ENCODE measurements at places on chromosomes 2 and 18.

- DNase-seq = no peak
Observed at GRCh38 chr2:120227111-120227991, 4.2 kb upstream of the TMEM185B start.

GRCh38 chr2:8312861-8313830 lies 368.7 kb upstream of the ID2 start:
- DNase-seq = no peak

DNA sequence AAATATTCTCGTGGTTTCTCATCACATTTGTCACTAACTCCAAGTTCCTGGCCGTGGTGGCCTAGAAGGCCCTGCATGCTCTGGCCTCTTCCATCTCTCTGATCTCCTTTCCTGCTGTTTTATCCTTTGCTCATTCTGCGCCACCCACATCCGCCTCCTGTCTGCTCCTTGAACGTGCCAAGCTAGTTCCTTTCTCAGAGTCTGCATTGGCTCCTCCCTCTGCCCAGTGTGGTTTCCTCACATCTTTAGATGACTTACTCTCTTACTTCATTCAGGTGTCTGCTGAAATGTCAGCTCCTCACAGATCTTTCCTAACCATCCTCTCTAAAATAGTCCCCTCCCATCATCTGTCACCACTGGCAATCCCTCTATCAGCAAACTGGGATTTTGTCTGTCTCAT lies 158.6 kb upstream of the RBMS1 start:
- DNase-seq = no peak

DNA sequence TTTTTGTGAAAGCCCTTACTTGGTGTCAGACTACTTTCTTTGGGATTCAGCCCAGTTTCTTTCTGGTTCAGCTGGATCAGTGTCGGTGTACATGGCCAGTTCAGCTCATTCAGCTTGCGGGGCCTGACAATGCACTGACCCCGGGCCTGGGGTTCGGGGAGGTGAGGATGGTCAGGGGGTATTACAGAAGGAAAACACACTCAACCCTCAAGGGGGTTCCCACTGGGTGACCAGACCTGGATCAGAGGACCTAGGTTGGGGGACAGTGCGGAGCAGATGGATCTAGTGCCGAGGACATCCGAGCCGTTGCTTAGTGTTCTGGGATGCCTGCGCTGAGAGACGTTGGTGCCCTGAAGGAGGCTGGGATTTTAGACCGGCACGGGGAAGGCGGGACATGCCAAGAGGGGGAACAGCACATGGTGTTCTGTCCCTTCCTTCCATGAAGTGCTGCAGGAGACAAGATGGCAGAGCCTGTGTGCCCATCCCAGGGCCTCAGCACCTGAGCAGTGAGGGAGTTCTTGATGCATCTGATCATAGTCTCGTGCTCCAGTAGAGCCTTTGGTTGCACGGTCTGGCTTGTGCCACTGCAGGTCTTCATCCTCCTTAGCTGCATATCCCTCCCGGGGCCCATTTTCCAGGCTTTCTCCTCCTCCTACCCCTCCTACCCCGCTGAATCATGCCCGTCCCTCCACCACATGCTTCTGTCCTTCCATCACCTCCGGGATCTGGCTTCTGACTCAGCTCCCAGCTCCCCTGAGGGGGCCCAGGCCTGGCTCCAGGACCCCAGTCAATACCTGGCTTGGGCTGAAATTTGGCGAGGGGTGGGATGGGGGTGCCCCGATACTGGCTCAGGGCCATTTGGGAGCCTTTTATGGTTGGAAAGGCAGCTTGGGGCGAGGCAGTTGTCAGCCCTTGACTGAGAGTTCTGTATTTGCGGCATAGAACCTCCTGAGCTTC lies 18.0 kb downstream of the SPEG start:
- DNase-seq = no peak

DNA sequence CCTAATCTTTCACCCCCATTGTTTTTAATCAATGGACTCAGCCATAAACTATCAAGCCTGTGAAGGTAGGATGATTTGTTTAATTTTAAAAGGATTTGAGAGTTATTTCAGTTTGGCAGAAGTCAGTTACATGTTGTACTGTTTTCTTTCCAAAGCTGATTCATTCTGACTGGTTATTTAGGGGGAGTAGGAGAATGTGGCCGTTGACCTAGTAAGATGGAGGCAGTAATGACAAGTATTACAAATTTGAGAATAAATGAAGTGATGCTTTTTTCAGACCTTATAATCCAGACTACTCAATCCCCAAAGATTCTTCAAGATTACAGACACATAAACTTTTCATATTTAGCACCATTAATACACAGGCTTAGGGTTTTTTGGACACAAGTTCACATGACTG lies 4.3 kb downstream of the EPHA4 start:
- DNase-seq = no peak

DNA sequence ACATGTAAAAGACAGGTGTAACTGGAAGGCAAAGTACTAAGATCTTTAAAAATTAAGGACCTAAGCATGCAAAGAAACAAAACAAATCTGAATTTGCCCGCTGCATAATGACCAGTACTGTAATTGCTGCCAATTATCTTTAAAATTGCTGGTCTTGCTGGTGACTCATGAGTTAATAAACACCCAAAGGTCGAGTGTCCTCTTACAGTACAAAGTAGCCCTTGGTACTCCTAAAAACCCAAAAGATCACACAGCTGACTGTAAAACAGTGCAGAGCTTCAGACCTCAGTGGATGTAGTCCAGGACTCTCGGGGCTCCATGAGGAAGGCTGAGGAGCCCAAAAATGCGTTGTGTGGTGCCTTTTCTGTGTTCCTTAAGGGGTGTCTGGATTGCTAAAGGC lies 308.7 kb downstream of the CNTNAP5 start:
- DNase-seq = no peak

- no peak for DNase-seq
Observed at GRCh38 chr18:24514439-24514838, 54.0 kb downstream of the HRH4 start.

DNA sequence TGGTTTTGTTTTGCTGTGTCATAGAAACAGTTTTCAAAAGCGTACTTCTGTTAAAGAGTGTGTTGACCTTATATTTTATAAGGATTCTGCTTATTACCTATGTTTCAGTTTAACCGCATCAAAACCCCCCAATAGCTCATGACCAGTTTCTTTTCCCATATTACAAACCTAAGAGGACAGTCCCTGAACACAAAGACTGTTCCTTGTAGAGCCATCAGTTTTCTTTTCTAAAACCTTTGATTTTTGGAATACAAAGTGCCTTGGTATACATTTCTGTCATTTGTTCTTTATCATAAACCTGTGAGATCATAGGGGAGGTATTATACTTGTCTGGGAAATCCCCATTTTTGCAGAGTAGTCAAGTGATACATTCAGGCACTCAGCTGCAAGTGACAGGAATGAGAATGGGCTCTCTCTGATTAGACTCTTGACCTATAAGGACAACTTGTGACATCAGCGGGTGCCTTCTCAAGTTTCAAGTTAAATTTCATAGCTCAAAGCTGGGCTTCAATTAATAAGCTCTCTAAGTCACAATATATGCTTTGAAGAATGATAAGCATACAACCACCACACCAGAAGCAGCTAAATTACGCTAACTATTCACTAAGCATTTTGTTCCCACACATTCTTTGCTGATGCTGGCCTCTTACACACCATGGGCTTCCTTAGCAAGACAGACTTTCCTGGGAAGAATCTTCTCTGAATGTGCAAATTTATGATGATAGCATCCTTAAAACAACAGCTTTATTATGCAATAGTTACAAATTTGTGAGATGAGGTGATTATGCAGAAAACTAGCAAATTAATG lies 97.5 kb upstream of the CD302 start:
- DNase-seq = no peak

DNA sequence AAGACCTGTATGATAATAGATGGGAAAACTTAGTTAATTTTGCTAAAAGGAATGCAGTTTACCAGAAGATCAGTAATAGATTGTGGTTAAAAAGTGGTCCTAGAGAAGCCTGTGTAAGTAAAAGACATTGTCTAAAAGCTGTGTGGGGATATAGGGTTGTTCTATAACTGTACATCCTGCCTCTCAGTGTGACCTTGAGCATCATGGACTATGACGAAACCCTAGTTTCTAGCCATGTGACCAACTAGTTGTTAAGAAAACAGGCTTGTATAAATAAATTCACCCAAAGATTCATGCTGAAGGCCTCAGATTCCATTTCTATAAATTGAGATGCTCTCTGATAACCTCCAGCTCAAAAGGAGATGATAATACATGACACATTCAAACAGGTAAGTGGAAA lies 160.7 kb downstream of the IKZF2 start:
- DNase-seq = no peak

DNA sequence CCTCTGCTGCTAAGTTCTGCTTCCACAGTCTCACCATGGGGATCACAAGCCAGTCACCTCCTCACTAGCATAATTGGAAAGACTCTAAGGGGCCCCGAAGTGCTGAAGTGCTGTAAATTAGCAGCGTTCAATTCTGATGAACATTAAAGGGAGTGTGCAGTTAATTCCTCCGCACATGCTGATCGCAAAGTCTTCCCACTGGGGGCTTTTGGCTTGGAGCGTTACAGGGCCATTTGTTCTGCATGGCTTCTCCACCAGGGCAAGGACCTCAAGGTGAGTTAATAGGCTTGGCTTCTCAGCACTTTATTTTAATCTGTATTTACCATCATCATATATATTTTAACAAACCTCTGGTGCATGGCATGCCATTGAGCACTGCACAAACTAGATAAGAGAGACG lies 216.3 kb upstream of the PARD3B start:
- no peak for DNase-seq

- no peak for DNase-seq
Observed at GRCh38 chr2:2146969-2147900, 183.8 kb downstream of the MYT1L start.

- DNase-seq = no peak
Observed at GRCh38 chr2:30956995-30957394, 149.7 kb upstream of the CAPN13 start.

- no peak for DNase-seq
Observed at GRCh38 chr2:39486071-39486470, 49.0 kb upstream of the MAP4K3 start.

DNA sequence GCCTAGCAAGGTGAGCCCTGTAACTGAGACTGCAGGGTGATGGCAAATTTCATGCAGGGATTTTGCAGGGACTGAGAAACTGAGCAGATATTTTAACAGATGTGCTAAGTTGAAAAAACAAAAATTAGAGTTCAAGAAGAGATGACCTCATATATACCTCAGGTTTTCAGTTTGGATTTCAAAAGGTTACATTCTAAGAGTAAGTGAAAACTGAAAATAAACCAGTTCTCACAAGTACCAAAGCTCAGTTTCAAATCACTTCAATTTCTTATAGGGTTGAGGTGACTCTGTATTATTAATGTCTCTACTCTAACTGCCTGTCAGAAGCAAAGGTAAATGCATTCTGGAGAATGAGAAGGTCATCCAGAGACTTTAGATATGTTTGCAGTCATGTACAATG lies 237.4 kb upstream of the VRK2 start:
- no peak for DNase-seq

GRCh38 chr2:176484838-176485237 lies 215.6 kb downstream of the MTX2 start:
- no peak for DNase-seq

GRCh38 chr2:28134857-28135256 lies 244.3 kb downstream of the BABAM2 start:
- DNase-seq = no peak

DNA sequence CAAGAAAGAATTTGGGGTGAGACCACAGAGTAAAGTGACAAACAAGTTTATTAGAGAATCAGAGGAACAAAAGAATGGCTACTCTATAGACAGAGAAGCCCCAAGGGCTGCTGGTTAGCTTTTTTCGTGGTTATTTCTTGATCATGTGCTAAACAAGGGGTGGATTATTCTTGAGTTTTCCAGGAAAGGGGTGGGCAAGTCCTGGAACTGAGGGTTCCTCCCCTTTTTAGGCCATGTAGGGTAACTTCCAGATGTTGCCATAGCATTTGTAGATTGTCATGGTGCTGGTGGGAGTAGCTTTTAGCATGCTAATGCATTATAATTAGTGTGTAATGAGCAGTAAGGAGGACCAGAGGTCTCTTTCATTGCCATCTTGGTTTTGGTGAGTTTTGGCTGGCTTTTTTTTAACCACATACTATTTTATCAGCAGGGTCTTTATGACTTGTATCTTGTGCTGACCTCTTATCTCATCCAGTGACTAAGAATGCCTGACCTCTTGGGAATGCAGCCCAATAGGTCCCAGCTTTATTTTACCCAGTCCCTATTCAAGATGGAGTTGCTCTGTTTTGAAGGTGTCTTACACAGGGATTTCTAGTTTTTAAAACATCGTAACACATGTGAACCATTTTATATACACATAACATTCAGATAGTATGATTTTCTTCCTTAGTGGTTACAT lies 77.8 kb downstream of the MYO1B start:
- DNase-seq = no peak

GRCh38 chr2:43349904-43350303 lies 123.5 kb upstream of the ZFP36L2 start:
- DNase-seq = no peak

DNA sequence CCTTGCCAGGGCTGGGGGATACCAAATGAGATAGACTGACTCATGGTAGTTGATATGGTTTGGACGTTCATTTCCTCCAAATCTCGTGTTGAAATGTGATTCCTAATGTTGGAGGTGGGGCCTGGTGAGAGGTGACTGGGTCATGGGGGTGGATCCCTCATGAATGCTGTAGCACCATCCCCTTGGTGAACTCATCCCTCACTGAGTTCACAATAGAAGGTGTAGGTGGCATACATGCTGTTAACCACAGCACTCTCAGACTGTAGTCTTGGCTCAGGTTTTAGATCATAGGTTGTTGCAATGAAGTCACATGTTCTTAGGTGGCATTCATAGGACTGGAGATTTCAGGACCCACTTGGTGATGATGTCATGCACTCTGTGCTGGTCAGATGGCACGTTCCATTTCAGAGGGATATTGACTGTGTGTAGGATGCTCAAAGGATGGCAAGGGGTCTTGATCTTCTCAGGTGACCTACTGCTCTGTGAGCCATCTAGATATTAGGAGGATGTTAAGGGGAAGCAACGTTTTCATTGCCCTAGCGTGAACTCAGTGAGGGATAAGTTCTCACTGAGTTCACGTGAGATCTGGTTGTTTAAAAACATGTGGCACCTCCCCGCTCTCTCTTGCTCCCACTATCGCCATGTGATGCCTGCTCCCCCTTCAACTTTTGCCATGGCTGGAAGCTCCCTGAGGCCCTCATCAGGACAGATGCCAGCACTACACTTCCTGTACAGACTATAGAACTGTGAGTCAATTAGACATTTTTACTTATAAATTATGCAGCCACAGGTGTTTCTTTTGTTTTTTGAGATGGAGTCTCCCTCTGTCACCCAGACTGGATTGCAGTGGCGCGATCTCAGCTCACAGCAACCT lies 73.8 kb upstream of the ACAA2 start:
- DNase-seq = no peak

- no peak for DNase-seq
Observed at GRCh38 chr2:190653931-190654330, 5.0 kb downstream of the NAB1 start.

DNA sequence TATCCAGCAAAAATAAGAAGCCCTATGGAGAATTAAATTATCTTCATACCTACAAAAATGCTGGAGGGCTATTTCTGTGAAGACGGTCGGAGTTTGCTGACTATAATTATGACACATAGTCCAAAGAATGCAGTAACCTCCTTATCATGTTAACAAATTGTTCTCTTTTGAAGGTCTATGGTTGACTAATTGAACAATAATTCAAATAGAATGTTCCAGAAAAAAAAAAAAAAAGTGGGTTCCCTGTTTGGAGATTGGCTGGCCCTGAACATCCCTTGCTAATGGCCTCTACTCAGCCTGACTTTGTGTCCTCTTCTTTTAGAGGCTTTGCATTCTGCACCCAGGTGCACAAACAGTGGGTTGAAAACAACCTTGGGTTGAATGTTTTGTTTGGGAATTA lies 82.8 kb upstream of the CCBE1 start:
- no peak for DNase-seq

- no peak for DNase-seq
Observed at GRCh38 chr2:234976479-234977227, 24.8 kb downstream of the SH3BP4 start.
